ENCODE measurements at places on chromosomes 5 and 9.

DNA sequence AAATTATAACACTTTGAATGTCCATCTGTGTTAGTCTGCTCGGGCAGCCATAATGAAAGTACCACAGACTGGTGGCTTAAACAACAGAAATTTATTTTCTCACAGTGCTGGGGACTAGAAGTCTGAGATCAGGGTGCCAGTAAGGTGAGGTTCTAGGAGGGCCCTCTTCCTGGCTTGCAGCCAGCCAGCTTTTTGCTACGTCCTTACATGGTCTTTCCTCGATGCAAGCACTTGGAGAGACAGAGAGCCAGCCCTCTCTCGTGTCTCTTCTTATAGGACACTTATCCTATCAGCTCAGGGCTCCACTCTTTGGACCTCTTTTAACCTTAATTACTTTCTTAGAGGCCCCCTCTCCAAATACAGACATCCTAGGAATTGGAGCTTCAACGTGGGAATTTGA is 351.8 kb downstream of the SPOCK1 start:
- DNase-seq = no peak

DNA sequence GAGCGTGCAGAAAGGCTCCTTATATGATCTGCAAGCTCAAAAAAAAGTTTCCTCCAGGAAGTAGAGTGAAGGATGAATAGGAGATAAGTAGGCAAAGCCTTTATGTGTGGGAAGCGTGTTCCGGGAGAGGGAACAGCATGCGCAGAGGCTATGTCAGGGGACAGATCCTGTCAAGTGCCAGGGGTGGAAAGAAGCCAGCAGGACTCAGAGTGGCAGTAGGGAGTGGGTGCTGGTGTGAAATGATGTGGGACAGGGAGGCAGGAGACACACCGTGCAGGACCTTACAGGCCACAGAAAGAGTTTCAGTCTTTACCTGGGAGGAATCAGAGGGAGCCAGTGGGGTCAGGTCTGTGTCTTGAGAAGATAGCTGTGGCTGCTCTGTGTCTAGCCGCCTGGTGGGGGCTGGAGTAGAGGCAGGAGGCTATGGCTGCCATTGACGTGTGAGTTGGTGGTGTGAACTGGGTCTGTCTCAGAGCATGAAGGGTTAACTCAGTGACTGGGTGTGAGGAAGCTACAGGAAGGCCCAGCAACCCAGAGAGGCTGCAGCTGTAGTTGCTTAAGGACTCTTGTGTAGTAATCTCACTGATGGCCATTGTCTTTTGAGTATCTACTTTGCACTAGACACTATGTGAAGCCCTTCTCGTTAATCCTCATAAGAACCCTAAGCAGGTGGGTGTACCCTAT is 71.3 kb downstream of the PPARGC1B start:
- DNase-seq = no peak

GRCh38 chr5:174533751-174534241 is 190.6 kb upstream of the MSX2 start:
- DNase-seq = no peak

- DNase-seq = no peak
These were observed 37.3 kb downstream of the ARHGAP26 start for GRCh38 chr5:142807372-142807911.

GRCh38 chr5:171957591-171958251 is 48.7 kb downstream of the FBXW11 start:
- no peak for DNase-seq

GRCh38 chr5:170327829-170328228 is 30.3 kb upstream of the LCP2 start:
- DNase-seq = no peak

GRCh38 chr9:36136894-36137391 is 410 bp downstream of the GLIPR2 start:
- DNase-seq = peak; percentile 66

DNA sequence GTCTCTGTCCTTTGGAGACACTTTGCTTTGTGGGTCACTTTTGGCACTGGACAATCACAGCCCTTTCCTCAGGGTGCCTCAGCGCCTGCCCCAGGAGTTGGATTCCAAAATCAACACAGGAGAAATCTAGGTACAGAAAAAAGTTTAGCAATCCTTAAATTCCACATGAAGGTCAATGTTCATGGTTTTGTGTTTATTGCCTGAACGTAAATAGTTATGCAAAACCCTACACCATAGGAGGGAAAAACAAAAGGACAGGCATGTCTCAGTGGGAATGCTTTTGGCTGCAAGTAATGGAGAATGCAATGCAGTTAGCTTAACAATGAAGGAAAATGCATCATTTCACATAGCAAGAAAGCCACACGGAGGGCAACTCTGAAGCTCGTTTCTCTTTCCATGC is 6.5 kb upstream of the HMCN2 start:
- no peak for DNase-seq

DNA sequence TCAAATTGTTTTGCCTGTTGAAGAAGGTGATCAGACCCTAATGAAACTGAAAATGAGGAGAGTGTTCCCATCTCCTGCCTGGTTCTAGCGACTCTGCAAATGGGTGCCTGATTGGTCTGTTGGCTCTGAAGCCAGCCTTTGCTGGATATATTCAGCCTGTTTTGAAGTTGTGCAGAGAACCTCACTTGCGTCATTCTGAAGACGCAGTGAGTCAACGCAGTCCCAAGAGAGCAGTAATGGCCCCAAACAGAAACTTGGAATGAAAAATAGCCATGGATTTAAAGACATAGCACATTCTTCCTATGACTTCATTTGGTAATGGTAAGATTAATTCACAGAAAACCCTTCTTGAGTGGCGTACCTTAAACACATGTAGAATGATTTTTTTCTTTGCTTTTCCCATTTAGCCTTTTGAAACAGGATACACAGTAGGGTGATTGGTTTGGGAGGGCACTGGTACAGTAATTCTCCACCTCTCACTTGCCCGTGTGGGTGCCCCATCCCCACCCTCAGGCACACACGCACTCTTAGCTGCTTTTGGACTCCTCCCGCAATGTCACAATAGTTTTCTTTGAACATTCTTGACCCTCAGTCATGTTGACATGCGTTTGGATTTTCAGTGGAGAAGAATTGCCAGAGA is 54.1 kb upstream of the ABL1 start:
- DNase-seq = no peak

GRCh38 chr9:27933210-27934025 is 360.1 kb upstream of the C9orf72 start:
- DNase-seq = no peak

DNA sequence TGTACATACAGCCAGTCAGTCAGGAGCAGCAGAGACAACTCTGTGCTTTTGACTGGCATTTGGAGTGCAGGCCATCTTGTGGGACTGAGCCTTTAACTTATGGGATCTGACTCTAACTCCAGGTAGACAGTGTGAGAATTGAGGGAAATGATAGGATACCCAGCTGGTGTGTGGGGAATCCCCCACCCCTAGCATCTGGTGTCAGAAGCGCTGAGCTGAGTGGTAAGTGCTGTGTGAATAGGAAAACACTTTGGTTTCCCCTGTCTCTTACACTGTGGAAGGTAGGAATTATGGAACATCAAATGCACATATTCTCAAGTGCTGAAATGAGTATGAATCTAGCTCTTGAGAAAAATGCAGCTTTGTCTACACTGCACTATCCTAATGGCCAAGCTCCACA is 43.9 kb downstream of the CCDC125 start:
- no peak for DNase-seq

GRCh38 chr9:120569556-120569955 is 10.4 kb downstream of the CDK5RAP2 start:
- no peak for DNase-seq

Measured in H1 (cell line).